ENCODE measurements at places on chromosomes 4 and X.

DNA sequence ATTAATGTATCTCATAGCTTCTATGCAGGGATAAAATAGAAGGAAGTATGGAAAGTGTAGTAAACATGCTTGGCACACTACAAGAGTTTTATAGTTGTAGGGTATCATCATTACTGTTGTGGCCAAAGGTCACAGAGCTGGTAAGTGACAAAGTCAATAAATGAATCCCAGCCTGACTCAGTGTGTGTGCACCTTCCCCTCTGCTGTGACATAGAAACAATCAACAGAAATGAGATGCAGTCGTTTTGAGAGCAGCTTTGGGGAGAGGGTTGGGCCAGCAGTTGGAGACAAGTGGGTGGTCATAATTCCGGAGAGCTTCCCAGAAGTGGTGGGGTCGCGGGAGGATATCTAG is 82.4 kb upstream of the RBPJ start:
- no peak for DNase-seq

GRCh38 chr4:181752516-181752915 is 490.7 kb upstream of the TENM3 start:
- no peak for DNase-seq

GRCh38 chr4:127687580-127687979 is 42.6 kb upstream of the SLC25A31 start:
- no peak for DNase-seq

- DNase-seq = no peak
These were observed 270.3 kb upstream of the HS3ST1 start for GRCh38 chr4:11698846-11699590.

GRCh38 chr4:169417629-169418282 is 147.0 kb upstream of the SH3RF1 start:
- DNase-seq = no peak

DNA sequence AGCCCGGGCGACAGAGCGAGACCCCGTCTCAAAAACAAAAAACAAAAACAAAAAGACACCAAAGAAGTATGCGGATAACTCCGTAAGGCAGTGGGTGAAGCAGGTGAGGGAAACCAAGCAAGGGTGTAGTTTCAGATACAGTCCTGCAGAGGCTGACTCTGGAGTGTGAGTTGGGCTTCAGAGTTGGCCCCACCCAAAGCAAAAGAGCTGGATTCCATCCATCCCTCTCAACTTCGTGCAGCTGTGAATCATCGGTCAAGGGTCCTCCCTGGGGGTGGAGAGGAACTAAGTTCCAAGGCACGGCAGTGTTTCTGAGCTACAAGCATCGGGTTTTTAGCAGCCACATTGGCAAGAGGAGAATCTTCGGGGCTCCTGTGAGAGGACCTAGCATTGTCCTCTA is 43.9 kb upstream of the FAM9A start:
- no peak for DNase-seq

GRCh38 chrX:30248854-30249253 is 1.9 kb downstream of the MAGEB1 start:
- no peak for DNase-seq

DNA sequence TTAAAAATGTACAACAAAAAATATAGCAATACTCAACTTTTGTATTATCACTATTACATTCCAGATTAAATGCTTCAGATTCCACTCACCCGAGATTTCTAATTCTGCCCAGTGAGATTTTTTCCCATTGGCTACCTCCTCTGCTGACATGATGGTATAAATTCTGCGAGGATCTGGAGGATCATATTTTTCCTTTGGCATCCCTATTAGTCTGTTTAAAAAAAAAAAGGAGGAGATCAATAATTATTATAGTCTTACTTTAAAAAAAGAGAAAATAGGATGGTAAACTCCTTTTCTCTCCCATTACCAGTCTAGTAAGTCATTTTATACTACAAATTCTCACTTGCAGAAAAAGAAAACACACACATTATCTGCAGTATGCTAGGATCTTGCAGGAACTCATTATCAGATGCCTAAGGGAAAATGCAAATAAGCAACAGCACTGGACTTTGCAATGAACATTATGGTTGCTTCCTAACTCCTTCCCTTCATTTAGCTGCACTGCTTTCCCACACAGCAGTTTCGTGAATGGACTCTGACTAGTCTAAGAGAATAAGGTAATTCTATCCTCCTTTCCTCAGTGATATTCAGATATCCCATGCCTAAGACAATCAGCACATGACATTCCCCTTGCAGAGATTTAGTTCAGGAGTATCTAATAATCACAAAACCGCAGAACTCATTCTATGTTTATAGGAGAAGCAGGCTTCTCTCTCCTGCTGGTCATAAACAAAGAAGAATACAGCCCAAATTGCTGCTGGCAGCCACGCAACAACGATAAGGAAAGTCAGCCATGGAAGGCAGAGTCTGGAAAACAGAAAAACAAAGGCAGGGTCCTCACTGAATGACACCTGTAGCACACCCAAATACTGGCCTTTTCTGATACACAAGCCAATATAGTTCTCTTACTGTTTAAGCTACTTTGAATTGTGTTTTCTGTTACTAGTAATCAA is 42.7 kb downstream of the CNOT6L start:
- DNase-seq = no peak

DNA sequence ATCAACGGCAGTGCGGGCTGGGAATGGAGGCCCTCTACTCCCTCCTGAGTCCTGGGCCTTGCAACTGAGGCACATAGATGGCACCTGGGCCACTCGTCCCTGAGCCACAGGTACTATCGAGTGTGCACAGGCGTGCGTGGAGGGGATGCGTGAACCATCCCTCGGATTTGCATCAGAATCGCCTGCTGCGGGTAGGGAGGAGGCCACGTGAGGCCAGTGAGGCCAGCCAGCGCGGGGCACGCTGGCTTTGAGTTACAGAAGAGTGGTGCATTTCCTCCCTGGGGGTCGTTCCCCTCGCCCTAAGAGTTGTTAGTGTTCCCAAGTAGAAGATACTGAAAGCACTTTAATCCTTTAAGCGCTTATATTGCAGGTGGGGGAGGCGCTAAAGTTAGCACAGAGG is 10.6 kb downstream of the ZFP92 start:
- DNase-seq = no peak

DNA sequence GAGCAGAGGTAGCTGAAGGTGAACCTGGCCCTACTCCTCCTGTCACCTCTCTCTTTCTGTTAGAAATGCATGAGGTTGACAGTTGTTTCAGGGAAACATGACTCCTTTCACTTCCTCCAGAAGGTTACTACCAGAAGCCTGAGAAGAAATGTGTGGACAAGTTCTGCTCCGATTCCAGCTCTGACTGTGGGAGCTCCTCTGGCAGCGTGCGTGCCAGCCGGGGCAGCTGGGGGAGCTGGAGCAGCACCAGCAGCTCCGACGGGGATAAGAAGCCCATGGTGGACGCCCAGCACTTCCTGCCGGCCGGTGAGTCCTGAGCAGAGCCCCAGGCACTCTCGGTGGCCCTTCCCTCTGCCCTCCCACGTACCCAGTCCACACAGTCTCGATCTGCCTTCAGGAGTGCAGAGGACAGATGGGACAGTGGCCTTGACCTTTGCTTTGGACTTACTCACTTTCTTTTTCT is 61.3 kb upstream of the TLR2 start:
- DNase-seq = no peak

GRCh38 chrX:108304210-108304609 is 134.0 kb downstream of the COL4A6 start:
- DNase-seq = no peak

- DNase-seq = no peak
These were observed 48.3 kb downstream of the ANAPC4 start for GRCh38 chr4:25425361-25425760.

GRCh38 chr4:76896614-76897535 is 1.1 kb downstream of the SOWAHB start:
- no peak for DNase-seq

DNA sequence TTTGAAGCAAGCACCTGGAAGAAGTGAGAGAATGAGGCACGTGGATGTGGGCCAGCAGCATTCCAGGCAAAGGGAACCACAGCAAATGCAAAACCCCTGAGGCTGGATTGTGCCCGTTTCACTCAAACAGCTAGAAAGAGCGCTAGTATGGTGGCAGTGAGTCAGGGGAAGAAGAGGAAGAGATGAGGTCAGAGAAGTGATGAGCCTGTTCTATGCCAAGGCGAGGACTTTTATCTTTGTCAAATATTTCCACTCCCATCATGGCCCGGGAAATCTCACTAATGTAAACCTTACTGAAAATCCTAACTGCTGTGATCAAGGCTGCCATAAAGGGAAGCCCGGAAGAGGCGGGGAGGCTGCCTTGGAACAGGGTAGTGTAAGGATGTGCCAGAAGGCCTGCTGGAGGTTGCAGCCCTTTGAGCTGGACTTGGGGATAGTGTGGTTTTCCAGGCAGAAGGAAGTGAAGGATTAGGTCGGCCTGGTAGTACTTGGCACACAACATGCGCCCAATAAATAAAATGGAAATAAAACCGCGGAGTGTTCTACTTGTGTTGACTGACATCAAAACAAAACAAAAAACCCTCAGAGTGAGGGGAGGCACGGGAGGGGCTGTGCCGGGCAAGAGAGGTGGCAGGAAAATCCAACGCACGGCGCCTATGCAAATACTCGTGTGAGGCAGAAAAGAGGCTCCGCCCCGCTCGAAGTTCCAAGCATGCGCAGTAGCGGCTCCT is 1.2 kb upstream of the CDK16 start:
- no peak for DNase-seq

GRCh38 chr4:145453163-145453520 is 28.5 kb upstream of the SMAD1 start:
- DNase-seq = no peak

- DNase-seq = no peak
These were observed 13.0 kb upstream of the SEPSECS start for GRCh38 chr4:25172961-25173915.

GRCh38 chr4:158912806-158913205 is 144.0 kb downstream of the FNIP2 start:
- no peak for DNase-seq

DNA sequence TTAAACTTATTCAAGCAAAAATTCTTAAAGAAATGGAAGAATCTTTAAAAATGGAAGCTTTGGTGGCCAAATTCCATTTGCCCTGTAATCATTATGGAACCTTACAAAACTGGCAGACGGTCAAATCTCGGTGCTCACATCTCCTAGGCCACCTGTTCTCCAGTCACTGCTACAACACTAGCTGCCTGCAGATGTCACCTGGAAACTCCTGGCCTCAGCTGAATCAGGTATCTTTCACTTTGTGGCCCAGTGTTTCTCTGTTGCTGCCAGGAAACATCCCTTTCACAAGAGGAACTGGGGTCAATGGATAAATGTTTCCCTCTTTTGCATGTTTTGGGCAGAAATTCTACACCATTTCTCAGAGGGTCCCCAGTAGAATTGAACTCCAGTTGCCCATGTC is 4.2 kb upstream of the CXCL3 start:
- no peak for DNase-seq

- no peak for DNase-seq
These were observed 91.4 kb upstream of the ADGRG2 start for GRCh38 chrX:19213610-19214152.

GRCh38 chr4:112110059-112110425 is 35.2 kb upstream of the FAM241A start:
- no peak for DNase-seq

DNA sequence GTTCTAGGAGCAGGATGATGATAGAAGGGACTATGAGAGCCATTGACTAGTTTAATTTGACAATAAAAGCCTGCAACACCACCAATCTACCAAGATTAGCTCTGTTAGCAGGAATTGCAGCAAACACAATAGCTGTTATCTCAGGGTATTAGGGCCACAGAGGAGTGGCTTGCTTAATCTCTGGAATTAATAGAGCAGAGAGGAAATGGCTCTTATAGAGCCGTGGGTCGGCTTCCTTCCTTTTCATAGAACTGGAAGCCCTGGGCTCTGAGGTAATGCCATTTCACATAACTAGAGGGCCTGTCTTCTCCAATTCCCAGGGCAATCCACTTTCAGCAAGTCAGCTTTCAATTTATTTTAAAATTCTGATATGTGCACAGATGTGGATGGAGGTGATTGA is 83.0 kb downstream of the MAMLD1 start:
- DNase-seq = no peak

DNA sequence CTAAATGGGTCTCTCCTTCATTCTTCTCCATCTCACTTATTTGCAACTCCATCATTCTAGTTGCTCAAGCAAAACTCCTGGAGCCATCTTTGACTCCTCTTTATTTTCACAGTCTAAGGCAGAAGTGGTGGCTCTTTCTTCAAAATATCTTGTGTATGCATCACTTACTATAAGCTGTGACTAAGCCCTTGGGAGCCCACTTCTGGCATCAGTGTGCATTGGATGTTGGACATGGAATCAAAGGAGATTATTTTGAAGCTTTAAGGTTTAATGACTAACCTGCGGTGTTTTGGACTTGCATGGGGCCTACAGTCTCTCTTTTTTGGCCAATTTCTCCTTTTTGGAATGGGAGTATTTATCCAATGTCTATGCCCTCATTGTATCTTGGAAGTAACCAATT is 276.8 kb downstream of the SPOCK3 start:
- no peak for DNase-seq

- DNase-seq = no peak
These were observed 164.8 kb upstream of the PITX2 start for GRCh38 chr4:110787707-110788106.

- DNase-seq = no peak
These were observed 200.3 kb downstream of the FAT4 start for GRCh38 chr4:125515016-125515415.

- DNase-seq = no peak
These were observed 81.4 kb downstream of the PRR32 start for GRCh38 chrX:126900937-126901336.

- no peak for DNase-seq
These were observed 7.9 kb upstream of the RGS12 start for GRCh38 chr4:3284734-3285557.

All from activated gamma-delta T cell treated with anti-CD3 and anti-CD28 coated beads, Interleukin-2, amount 50 U/mL, for 16 hours (primary cell).